ENCODE measurements at places on chromosomes 11 and 22.

DNA sequence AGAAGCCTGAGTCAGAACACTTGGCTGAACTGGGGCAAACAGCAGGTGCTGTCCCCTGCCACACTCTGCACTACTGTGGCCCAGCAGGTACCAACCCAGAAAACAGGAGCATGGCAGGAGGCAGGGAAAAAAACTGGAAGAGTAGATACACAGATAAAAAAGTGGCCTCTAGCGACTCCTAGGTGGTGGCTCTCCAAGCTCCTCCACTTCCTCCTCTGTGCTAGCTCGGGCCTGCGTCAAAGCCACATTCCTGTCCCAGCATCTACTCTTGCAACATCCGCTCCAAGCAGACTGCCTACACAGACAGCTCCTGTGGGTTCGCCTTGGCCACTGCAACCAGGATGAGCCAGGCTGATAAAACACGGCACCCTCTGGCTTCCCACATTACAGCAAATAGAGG lies 6.9 kb downstream of the OR8B12 start:
- no peak for DNase-seq

- DNase-seq = no peak
These were observed 3.4 kb upstream of the FADS1 start for GRCh38 chr11:61820174-61820573.

DNA sequence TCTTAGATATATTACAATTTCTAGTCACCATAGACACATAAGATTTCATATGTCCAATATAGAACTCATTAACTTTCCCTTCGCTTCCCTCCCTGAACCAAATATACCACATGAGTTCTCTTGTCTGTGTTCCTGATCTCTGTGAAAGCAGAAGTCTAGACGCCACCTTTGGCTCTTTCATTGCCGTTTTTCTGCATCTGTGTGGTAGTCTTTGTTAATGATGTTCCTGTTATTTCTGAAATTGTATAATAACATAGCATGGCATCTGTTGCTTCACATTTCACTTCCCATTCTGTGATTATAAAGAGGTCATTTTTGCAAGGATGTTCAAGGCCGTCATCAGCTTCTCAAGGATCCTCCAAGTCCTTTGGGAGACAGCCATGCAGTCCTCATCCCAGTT lies 58.5 kb downstream of the NCAM1 start:
- no peak for DNase-seq

DNA sequence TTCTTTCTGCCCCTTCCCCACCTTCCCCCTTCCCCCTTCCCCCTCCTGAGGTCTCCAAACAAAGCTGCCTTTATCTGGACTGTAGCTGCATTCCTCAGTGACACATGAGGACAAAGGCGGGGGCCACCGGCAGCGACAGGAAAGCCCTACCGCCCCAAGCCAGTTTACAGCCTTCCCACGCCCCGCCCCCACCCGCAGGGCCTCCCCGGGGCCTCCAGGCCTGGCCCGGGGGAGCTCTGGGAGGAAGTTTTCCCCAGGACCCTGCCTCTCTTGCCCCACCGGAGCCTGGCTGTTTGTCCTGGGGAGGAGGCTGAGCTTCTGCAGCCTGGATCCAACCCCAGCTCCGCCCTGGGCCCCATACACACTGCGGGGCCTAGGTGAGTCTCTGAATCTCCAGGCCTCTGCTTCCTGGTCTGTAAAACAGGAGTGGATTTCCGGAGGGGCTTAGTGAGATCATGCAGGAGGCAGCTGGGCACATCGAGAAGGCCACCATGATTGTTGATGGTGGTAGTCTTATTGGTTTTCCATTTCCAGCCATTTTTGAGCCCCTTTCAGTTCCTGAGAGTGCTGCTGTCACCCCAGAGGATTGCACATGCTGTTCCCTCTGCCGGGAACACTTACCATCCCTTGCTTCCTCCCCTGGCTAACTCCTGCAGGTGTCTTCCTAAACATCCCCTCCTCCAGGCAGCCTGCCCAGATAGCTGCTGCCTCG lies 130.7 kb downstream of the MN1 start:
- peak; percentile 75 for DNase-seq

GRCh38 chr11:69860796-69861445 lies 41.7 kb upstream of the FGF3 start:
- DNase-seq = no peak

GRCh38 chr11:110524238-110524637 lies 94.5 kb downstream of the FDX1 start:
- DNase-seq = no peak

- no peak for DNase-seq
These were observed 13.7 kb upstream of the NXPE2 start for GRCh38 chr11:114664641-114665040.

DNA sequence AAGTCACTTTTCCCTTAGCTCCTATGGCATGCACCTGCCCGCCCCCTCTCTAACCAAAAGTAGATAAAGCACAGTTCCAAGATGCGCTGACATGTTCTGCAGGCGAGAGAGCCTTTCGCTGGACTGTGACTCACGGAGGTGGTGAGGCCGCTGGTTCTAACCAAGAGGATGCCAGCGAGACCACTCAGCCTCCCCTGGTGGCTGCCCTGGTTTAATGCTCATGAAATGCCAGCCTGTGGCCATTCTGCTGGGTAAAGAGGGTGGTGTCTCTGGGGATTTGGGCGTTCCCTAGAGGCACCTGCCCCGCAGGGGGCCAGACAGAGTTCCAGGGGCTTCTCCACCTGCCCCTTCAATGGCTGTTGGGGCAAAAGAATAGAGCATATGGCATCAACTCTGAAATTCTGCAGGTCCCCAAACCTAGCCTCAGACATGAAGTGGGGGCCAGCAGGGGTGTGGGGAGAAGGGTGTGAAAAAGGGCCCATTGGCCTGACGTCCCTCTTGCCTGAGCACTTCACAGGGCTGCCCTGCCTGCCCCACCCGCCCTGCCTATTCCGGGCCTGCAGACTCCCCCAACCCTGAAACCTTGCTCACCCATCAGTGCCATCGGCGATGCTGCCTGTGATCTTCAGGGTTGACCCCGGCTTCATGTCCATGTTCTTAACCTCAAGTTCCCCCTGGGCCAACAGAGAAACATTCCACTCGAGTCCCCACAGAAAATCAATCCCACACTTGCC lies 8.5 kb downstream of the LGALS2 start:
- no peak for DNase-seq

DNA sequence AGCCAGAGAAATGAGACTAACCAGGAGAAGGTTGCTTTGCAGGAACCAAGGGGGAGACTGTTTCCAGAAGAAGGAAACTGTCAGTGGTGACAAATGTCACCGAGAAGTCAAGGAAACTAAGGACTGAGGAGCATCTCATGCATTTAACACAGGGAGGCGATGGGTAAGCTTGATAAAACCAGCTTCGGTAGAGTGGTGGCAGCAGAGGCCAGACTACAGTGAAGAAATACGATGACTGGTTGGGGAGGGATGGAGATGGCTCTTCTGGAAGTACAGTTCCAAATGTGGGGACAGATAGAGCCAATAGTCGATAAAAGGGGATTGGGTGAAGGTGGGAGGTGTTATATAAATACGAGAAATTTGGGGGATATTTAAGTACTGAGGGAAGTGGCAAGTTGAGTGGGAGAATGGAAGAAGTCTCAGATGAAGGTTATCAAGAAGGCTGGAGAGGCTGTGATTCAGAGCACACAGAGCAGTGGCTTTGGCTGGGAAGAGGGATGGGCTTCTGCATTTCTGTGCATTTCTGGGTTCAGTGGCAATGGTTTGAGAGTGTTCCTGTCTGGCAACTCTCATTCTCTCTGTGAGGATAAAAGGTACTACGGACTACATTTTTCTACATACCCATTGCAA lies 29.2 kb downstream of the SC5D start:
- DNase-seq = no peak

DNA sequence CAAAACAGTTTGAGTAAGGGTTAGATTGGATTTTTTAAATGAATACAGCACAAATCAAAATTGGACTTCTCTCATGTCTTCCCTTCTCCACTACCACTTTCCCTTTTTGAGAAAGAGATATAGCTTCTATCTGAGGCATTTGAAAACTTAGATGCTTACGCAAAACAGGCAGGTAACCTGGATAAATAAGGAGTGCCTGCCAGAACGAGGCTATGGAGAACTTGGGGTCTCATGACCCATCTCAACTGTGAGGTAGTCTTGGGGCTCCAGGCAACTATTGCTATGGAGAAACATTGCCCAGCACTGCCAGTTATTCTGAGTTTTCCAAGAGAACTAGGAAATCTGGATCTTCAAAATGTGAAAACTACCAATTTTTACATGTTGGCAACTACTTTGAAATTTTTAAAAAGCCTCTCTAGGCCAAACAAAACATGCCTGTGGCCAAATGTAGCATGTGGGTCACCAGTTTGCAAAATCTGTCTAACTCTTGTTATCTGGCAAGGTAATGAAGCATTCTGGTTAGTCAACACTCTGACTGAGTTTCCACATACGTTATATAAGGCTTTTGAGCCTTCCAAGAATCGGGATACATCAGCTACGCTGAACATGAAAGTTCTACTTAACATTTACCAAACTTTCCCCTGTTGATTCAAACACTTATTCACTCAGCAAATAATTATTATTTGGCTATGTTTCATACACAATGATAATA lies 752.7 kb downstream of the KCNA4 start:
- no peak for DNase-seq

DNA sequence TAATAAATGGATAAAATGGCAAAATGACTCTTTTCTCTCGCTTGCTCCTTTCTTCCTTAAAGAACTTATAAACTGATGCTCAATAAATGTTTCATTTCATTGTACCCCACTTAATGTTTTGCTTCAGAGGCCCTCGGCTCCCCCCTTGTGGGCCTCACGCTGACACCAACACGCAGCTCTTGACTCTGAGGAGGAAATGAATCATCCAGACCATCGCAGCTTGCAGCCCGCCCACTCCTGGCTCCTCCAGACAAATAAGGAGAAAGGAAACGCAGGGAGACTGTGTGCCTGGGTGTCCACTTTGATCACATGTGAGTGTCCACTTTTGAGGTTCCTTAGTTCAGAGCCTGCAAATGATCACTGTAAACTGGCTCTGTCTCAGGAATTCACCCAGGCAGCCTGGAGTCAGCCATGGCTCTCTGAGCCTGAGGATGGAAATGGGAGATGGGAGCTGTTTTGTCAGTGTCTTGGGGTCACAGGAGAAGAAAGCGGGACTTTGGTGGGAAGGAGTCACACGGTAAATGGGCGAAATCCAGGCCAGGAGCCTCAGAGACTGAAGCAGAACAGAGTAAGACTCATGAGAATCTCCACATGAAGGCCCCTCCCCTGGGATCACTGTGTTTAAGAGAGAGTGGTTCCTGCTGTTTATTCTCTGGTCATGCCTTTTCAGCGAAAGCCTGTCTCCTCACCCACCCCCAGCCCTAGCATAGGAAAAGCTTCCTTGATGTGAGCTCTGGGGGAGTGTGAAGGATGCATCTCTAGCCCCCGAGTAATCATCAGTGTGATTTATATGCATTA lies 96.5 kb downstream of the CWC15 start:
- no peak for DNase-seq

DNA sequence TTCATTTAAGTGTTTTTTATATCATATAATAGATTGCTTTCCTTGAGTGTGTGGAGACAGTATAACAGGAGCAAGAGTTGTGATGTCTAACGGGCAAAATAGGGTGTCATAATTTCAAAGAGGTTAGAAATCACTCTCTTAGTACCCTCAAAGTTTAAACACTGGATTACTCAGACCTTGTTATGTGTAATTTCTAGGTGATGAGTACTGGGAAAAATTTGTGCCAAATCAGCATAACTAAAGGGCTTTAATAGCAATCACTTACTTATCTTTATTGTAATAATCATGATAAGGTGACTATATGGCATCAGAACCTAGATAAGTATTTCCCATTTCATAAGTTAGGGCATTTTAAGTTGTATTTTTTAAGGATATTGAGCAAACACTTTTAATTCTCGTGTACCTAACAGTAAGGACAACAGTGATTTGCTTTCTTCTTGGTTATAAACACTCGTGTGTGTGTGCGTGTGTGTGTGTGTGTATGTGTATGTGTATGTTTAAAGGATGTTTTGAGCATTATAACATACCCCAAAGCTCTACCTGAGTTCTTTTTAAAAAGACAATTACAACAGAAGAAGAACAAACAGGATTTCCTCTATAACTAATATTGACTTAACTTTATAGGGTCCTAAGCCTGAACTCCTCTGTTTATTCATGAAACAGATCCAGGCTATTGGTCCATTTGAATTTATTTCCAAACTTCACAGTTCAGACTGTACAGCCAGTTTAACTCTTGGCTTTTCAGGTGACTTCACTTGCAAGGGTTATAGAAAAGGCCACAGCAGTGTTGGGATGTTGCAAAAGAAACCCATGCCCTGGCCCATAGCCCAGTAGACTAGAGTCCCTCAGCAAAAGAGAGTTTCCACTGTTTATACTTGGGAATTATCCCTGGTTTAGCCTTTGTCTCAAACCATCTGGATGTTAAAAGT lies 23.7 kb upstream of the PDE3B start:
- no peak for DNase-seq

DNA sequence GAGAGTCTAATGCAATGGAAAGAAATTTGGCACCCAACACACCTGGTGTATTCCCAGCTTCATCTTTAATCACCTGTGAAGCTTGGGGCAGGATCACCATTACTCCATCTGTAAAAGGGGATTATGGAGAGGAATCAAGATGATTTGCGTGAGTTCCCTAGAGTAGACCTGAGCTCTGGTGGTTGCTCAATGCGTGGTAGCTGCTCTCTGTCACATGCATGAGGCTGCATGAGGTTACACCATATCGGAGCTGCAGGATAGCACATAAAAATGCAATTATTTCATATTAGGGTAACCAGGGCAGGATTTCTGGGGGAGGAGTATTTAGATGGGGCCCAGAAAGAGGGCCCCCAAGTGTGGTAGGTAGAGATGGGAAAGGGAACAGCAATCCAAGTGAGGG lies 35.3 kb upstream of the CLMP start:
- DNase-seq = no peak

DNA sequence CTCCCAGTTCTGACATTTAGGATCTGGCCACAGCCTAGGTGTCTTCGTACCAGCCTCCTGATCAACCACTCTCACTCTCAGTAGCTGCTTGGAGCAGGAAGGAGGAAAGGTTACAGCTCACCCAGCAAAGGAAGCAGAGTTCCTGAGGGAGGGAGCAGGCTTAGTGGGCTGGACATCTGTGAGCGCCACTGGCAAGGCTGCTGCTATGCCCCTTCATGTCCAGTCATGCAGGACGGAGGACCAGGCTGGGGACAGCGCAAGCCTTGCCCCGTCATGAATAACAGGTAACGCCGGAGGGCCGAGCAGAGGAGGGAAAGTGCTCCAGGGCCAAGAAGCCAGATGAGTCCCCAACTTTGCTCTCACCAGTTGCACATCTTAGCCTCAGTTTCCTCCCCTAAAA lies 25.8 kb downstream of the TPST2 start:
- no peak for DNase-seq

GRCh38 chr11:62882431-62882749 lies 1.7 kb downstream of the SLC3A2 start:
- no peak for DNase-seq

DNA sequence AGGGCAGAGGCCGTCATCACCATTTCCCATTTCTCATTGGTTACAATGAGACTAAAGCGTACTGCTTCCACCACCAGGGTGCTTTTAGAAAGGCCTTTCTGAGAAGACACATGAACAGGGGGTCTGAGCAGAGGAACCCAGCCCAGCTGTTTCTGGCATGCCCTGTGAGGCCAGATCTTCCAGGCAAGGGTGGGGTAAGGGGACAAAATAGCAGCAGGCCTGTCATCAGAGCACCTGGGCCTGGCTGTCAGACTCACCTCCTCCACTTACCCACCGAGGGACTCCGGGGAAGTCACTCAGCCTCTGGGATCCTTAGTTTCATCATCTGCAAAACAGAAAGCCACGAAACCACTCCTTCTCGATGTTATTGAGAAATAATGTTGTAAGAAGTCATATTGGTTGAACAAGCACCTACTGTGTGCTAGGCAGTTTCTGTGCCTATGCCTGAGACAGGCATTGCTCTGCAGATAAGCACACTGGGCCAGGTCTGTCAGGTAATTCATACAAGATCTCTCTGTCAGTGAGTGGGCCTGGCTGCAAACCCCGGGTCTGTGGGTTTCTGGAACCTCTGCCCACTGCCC lies 8.8 kb upstream of the WNT11 start:
- DNase-seq = no peak
